Occipital lobe (tissue), 3 donors: ENCODE measurements at places on chromosomes 7 and 10.
A peak's percentile ranks its signal among the peaks of the same experiment; 100 is the strongest.

- DNase-seq = peak; percentile 69
Measured at GRCh38 chr10:102117391-102118159, 2.6 kb downstream of the LDB1 start.

DNA sequence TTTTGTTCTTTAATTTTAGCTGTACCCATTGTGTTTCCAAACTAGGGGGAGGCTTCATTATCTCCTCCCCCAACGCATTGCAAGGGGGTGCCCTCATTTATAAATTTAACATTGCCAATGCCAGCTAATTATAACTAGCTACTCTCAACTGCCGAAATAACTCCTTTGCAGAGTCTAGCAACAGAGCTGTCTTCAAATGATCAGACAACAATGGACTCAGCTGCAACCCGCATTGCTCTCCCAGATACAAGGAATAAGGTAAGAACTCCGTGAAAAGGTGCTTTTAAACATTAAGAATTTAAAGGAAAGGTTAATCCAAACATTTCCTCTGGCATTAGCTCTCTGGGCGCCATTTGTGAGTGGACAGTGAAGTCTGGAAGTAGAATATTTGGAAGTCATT is 116.2 kb downstream of the GFRA1 start:
- DNase-seq = no peak

DNA sequence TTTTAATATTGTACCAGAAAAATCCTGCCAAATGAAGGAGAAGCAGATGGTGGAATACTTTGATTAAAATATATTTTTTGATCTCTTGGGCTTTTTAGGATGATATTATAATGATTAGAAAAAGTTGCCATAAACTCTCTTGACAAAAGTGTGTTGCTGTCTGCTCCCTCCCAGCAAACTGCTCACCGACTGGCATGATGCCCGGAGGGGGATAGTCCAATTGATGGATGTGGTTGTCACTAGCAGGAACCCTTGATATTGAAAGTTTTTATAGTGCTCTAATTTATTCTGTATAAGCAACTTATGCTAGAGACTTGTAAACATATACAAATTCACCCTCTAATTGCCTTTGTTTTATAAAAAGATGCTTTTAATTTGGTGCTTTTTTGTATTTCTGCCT is 114.0 kb downstream of the DNAH11 start:
- DNase-seq = no peak

- DNase-seq = no peak
Measured at GRCh38 chr10:34558093-34558583, 257.0 kb downstream of the PARD3 start.

DNA sequence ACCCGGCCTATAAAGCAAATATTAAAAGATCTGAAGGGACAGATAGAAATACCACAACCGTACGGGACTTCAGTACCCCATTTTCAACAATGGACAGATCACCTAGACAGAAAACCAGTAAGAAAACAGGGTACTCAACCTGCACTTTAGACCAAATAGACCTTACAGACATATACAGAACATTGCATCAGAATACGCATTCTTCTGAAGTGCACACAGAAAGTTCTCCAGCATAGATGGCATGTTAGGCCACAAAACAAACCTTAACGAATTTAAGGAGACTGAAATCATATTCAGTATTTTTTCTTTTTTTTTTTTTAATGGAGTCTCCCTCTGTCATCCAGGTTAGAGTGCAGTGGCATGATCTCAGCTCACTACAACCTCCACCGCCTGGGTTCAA is 151.5 kb downstream of the TNS3 start:
- no peak for DNase-seq

- DNase-seq = no peak
Measured at GRCh38 chr10:76935941-76936613, 701.5 kb downstream of the KCNMA1 start.

GRCh38 chr7:81960026-81960425 is 190.2 kb upstream of the HGF start:
- DNase-seq = no peak

GRCh38 chr10:126016156-126016805 is 119.9 kb downstream of the FANK1 start:
- no peak for DNase-seq

DNA sequence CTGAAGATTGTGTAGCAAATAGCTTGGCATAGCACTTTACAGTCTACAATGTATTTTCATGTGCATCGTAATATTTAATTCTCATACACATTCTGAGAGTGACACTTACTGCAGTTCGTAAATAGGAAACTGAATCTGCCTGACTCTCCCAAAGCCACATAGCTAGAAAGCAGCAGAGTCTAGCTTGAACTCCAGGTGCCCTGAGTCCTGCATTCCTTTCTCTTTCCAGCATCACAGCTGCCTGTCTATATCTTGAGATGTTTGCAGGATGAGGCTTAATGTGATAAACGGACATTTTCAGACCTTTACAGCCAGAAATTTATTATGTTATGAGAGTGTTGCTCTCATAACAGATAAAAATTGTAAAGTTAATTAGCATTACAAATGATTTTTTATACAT is 132.9 kb upstream of the PLXDC2 start:
- DNase-seq = no peak

DNA sequence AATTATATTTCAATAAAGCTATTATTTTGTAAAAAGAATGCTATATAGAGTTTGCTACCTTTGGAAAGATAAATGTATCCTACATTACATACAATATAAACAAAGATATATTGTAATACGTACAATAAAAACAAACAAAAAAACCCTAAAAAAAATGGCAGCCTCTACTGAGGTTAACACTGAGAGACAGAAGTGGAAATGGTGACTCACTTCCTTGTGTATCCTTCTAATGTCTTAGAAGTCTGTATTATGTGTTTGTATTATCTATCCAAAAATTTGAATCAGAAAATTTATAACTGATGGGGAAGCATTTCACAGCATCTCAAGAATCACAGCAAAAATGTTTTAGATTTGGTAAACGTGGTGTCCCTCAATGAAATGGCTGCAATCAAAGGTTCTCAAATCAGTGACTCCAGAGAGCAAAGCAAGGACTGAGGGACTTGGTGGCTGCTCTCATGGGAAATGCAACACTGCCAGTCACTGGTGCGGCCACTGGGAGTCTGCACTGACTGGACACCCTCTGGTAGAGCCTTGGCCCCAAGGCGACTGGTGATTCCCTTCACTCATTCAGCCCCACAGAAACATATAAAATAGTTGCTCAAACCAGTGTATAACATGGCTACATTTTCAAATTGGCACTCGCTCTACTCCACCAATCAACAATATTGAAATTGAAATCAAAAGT is 53.8 kb downstream of the PANK1 start:
- DNase-seq = no peak

DNA sequence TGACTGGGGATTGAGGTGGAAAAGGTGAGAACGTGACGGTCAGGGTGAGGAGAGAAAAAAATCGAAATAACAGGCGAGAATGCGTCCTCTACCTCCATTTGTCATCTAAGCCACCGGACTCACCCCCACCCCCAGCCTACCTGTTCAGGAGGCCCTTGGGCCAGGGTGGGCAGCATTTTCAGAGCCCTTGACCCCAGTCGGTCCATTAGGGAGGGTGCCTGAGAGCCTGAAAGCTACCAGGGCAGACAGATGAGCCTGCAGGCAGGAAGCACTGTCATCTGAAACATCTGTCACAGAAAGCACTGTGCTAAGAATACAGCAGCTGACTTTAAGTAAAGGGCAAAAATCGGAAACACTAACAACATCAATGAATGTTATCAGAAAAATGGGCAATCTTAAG is 47.0 kb downstream of the MAD1L1 start:
- DNase-seq = no peak

- DNase-seq = no peak
Measured at GRCh38 chr10:12588091-12588860, 238.9 kb downstream of the CAMK1D start.

GRCh38 chr10:52213321-52213752 is 100.7 kb upstream of the DKK1 start:
- no peak for DNase-seq

DNA sequence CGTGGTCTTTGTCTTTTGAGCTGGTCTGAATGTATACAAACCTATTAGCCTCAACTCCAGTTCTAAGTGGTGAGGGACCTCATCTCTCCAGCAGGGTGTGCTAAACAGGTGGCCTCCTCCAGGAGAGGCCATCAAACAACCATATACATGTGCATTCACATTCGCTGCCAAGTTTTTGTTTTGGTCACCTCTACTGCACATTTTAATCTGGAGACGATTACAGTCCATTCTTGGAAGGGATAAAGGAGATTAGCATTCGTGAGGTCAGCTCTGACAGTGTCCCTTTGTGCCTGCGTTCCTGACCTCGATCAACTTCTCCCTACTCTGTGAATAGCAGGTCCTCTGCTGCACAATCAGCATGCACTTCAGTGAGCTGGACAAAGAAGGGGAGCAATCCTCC is 60.8 kb downstream of the RHOBTB1 start:
- no peak for DNase-seq

GRCh38 chr7:2497500-2498336 is 21.5 kb upstream of the GRIFIN start:
- no peak for DNase-seq
